HuH-7.5 (cell line): ENCODE measurements at places on chromosomes 7 and 10.
A peak's percentile ranks its signal among the peaks of the same experiment; 100 is the strongest.

- DNase-seq: no peak
These were observed 183.9 kb upstream of the FZD1 start for GRCh38 chr7:91080351-91080750.

- DNase-seq: no peak
These were observed 102.1 kb downstream of the PIP4K2A start for GRCh38 chr10:22612318-22612717.

GRCh38 chr10:23412223-23412622 is 26.7 kb upstream of the OTUD1 start:
- DNase-seq: no peak

DNA sequence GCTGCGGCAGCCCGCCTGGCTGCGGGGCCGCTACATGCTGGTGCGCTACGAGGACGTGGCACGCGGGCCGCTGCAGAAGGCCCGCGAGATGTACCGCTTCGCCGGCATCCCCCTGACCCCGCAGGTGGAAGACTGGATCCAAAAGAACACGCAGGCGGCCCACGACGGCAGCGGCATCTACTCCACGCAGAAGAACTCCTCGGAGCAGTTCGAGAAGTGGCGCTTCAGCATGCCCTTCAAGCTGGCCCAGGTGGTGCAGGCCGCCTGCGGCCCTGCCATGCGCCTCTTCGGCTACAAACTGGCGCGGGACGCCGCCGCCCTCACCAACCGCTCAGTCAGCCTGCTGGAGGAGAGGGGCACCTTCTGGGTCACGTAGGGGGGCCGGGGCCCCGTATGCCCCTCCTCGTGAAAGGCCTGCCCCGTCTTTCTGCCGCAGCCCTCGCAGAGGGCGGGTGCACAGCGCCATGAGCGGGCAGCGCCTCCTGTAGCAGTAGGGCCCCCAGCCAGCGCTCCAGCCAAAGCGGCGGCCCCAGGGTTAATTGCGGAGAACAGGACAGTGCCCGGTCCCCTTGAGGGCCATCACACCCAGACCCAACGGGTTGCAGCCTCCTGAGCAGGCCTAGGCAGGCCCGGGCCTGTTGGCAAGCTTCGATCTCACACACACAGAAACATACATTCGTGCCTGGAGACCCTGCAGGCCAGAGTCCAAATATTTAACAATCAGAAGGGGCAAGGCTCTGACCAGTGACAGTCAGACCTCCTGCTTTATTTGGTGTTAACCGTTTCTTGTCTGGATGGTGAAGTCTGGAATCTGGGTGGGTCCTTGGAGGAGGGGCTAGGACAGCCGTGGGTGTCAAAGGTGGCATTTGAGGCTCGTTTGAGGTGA is 44.1 kb downstream of the CHST3 start:
- DNase-seq: no peak

GRCh38 chr10:23419655-23420329 is 19.1 kb upstream of the OTUD1 start:
- no peak for DNase-seq

DNA sequence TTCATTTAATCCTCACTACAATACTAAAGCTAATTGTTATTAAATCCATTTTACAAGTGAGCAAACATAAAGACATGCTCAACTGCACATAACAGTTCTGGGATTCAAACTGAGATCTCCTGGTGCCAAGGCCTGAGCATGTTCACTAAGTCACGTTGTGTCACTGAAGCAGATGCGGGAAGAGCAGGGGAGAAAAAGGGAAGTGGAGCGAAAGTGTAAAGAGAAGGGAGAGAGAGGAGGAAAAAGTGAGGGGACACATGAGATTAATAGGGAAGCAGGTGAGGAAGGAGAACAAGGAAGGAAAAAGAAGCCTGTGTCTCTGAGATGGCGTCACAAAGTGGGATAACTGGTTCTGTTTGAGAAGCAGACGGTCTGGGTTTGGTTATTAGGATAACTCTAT is 38.9 kb upstream of the KAT6B start:
- no peak for DNase-seq

GRCh38 chr7:155408651-155409586 is 49.0 kb upstream of the EN2 start:
- DNase-seq: no peak

GRCh38 chr7:13240349-13240748 is 552.9 kb downstream of the ARL4A start:
- DNase-seq: no peak

GRCh38 chr7:22720791-22721786 is 5.9 kb upstream of the IL6 start:
- DNase-seq: no peak

DNA sequence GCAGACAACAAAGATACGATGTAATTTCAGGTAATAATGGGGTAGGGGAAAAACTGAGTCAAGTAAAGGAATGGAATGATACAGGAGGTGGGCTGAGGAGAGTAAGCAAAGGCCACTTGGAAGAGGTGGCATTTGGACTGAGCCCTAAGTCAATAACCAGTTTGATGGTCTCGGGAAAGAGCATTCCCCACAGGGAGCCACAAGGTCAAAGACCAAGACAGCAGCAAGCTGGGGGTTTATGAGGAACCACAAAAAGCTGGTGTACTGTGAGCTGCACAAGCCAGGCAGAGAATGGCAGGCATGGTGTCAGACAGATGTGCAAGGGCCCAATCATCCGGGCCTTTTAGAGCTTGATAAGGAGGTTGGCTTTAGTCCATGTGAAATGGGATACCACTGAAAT is 98.7 kb downstream of the NOC3L start:
- DNase-seq: no peak

DNA sequence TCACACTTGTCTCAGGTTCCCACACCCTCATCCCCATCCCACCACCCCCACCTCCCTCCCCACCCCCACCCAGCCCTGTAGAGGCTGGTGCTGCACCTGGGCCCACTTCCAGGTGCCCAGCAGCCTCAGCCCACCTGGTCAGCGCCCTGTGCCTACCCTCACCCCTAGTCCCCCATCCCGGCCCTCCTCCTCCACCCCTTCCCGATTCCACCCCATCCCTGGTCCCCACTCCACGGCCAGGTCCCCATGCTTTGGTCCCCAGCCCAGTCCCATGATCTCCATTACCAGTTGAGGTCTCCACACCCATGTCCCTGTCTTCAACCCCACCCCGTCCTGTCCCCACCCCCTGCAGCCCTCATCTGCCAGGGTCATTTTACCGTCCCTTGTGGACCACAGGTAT is 24.6 kb upstream of the CNPY1 start:
- no peak for DNase-seq

DNA sequence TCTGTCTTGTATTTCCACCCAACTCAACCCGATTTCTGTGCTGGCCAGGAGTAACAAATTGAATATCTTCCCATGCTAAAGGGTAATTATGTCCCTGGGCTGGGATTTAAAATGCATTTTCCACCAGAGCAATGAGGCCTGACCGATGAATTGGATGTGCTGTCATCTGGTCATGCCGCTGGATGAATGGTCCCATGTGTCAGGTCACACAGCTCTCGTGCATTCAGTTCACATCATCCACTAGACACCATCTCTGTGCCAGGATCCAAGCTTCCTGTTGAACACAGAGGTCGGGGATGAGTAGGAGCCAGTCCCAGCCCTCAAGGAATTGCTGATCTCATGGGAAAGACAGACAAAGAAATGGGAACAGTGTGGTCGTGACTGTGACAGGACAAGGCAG is 200.8 kb downstream of the ADRA2A start:
- no peak for DNase-seq

GRCh38 chr10:81733542-81733941 is 141.5 kb upstream of the NRG3 start:
- no peak for DNase-seq

DNA sequence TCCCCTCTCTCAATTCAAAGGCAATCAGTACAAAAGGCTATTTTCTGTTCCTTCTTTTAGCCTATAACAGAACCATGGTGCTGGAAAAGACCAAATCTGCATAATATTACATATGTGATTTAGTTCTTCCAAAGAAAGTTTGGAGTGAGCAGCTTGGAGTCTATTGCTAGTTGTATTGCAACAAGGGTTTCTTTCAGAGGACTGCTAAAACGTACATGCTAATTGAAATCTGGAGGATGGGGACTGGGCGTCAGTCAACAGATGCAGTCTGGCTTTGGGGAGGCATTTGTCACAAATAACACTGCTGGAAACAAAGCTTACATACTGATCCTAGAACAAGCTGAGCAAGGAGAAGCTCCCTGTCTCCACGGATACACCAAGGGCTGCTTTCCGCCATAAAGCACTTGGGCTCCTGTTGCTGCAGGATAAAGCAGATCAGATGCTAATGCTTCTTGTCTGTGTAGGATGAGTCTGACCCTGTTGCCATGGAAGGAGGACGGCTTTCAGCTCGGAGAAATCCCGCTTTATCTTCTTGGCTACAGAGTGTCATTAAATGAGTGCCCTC is 883.5 kb downstream of the SORCS1 start:
- DNase-seq: no peak

DNA sequence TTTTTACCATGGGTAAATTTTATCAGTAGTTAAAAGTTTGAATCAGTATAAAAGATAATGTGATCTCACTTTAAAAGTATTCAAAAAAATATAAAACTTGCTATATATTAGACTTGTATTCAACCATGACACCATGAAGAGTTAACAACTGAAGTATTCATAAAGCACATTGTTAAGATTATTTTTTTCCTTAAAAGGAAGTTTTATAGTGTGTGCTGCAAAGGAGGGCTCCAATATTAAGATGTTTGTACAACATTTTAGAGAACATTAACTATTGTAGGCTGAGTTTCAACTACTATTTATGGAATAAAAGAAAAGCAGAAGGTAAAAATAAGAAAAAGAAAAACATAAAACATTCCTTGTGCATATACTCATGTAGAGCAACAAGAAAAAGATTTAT is 24.5 kb upstream of the CUBN start:
- DNase-seq: no peak

- no peak for DNase-seq
These were observed 21.9 kb downstream of the PDCD4 start for GRCh38 chr10:110893559-110894179.

- no peak for DNase-seq
These were observed 64.3 kb upstream of the ZNF438 start for GRCh38 chr10:31095677-31096560.

DNA sequence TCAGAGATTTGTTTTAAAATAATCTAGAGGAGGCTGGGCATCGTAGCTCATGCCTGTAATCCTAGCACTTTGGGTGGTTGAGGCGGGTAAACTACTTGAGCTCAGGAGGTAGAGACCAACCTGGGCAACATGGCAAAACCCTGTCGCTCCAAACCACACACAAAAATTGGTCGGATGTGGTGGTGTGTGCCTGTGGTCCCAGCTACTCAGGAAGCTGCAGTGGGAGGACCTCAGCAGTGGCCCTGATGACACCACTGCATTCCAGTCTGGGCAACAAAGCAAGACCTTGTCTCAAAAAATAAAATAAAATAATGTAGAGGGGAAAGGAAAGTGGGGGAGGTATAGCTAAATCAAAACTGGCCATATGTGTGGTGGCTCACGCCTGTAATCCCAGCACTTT is 13.9 kb upstream of the PPP3CB start:
- DNase-seq: no peak

DNA sequence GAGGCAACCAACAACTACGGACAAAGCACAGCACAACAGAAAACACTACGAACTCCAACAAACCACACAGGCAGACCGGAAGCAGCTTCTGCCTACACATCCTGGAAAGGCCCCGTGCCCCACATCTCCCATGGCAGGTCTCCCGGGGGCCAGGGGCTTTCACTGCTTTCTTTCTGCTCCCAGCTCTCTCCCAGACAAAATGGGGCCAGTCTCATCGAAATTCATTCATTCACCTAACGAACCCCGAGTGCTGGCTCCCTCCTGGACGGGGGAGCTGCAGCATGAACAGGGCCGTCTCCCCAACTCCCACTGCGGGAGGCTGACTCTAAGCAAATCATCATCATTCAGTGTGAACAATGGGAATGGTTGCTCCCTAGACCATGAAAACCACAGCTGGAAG is 47.6 kb upstream of the NANOS1 start:
- no peak for DNase-seq

GRCh38 chr10:124318811-124319210 is 99.9 kb downstream of the OAT start:
- no peak for DNase-seq

DNA sequence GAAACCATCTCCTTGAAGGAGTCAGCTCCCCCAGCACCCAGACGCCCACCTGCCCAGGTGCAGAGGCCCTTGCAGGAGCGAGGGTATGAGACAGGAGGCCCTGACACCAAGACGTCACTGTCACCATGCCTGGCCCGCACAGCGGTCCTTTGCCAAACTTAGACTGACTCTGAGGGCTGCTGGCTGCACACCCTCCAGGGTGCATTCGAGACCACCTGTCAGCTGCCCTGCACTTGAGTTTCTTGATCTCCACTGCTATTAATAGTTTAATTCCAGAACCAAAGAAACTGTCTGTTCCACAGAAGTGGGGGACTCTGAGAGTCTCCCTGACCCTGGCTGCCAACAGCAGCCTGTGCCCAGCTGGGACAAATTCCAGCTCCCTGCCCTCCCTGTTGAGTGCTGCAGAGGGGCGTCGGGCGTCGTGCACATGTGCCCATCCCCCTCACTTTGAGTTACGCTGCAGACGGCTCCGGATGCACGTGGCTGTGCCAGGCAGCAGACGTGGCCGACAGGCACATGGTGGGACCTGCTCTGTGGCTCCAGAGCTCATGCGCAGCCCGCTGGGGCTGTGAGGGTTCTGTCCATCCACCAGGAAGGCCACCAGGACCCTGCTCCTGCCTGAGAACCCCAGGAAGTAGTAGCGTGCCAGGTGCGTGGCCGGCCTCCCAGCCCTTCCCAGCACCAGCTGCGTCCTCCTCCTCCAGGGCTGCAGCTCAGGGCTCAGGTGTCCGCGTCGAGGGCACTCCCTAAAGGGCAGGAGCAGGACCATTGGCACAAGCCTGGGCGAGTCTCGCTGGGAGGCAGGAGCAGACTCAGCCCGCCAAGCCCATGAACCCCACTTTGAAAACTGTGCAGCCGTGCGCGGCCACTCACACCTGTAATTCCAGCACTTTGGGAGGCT is 24.8 kb downstream of the ELFN1 start:
- DNase-seq: no peak

GRCh38 chr7:133386205-133386604 is 133.3 kb downstream of the EXOC4 start:
- DNase-seq: no peak

GRCh38 chr7:90958647-90959046 is 305.6 kb upstream of the FZD1 start:
- DNase-seq: no peak

- peak; percentile 54 for DNase-seq
These were observed 61.2 kb downstream of the DNAJB6 start for GRCh38 chr7:157397731-157398691.

- DNase-seq: no peak
These were observed 114.8 kb upstream of the ADO start for GRCh38 chr10:62689712-62690111.

DNA sequence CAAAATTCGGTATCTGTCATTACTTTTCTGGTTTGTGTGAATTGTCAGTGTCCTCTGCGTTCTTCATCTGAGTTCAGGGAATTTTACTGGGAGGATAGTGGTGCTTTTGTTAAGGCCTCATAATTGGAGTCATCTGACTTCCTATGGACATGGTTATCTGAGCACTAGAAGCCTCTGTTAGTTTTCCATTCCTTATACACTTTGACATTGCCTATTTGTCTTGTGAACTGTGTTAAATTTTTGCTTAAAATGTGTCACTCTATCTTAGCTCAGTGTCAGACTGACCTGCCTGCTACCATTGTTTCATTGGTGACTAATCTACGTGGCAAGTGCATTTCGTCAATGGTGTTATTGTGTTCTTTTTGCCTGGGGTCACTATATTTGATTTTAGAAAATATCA is 253.3 kb downstream of the SEMA3A start:
- DNase-seq: no peak

- no peak for DNase-seq
These were observed 57.6 kb upstream of the ANAPC16 start for GRCh38 chr10:72158176-72158575.
